ENCODE measurements at places on chromosomes 1 and 21.

GRCh38 chr1:165276314-165276713, 80.2 kb downstream of the LMX1A start:
- no peak for DNase-seq

- no peak for DNase-seq
Observed at GRCh38 chr21:20257052-20257740, 741.0 kb upstream of the NCAM2 start.

- DNase-seq: no peak
Observed at GRCh38 chr1:22184892-22185612, 42.2 kb upstream of the WNT4 start.

DNA sequence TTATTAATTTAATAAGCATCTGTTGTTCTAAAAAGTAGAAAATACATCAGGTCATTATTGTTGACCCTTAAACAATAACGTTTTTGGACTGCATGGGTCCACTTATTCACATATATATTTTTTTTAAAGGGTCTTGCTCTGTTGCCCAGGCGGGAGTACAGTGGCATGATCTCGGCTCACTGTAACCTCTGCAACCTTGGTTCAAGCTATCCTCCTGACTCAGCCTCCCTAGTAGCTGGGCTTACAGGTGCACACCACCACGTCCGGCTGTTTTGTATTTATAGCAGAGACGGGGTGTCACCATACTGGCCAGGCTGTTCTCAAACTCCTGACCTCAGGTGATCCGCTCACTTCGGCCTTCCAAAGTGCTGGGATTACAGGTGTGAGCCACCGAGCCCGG, 53.0 kb downstream of the DAP3 start:
- no peak for DNase-seq

DNA sequence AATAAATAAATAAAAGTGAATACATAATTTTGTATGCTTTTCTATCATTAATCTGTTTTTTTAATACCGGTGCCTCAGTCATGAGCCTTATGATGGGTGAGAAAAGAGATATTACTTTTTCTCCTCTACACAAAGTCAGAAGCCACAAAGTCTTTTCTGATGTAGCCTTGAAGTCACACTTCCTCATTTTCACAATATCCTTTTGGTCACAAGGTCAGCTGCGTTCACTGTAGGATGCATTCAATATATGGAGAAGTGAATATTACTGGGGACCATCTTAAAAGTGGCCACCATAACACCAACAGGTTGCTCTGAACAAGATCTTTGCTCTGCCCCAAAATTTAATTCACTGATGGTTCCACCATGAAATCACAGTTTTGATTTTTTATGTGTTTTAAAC, 83.3 kb upstream of the TNR start:
- DNase-seq: peak; percentile 21

GRCh38 chr21:18340387-18340942, 63.1 kb downstream of the TMPRSS15 start:
- no peak for DNase-seq

DNA sequence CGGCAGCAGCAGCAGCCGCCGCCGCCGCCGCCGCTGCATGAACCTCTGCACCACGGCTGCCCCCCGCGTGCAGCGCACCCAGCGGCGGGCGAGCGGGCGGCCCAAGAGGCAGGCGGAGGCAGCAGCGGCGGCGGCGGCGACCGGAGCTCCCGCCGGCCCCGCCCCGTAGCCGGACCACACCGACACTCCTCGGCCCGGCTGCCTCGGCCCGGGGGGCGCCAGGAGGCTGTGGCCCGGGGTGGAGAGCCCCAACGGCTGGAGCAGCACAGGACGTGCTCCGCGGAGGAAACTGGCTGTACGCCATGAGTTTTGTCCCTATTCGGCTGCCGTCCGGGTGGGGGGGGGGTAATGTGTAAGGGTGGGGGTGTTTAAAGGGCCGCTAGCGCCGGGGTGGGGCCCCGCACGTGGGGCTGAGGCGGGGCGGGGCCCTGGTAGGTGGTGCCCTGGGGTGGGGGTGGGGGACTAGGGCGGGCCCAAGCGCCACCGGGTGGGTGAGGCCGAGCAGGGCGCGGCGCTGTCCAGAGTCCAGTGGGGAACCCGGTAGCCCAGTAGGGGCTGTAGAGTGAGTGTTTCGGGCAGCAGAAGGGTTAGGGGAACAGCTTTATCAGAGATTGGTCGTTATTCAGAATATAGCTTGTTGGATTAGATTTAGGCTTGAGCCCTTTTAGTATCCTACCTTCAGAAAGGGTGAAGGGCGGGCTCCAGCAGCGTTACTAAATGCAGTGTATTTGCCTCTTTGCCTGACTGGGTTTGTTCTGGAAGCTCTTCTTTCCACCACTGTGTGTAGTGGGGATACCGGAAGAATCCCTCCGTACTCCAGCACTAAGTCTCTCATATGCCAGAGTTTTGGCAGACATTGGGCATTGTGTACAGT, at the start of gene FAM78B:
Gene FAM78B (minus strand): TSS at position 304 of the 874 bp plus-strand sequence. CDS start 753 bp downstream, outside the sequence.
- no peak for DNase-seq

- no peak for DNase-seq
Observed at GRCh38 chr1:192557841-192558595, 17.6 kb upstream of the RGS1 start.

- no peak for DNase-seq
Observed at GRCh38 chr1:156502391-156502893, 1.9 kb upstream of the MEF2D start.

DNA sequence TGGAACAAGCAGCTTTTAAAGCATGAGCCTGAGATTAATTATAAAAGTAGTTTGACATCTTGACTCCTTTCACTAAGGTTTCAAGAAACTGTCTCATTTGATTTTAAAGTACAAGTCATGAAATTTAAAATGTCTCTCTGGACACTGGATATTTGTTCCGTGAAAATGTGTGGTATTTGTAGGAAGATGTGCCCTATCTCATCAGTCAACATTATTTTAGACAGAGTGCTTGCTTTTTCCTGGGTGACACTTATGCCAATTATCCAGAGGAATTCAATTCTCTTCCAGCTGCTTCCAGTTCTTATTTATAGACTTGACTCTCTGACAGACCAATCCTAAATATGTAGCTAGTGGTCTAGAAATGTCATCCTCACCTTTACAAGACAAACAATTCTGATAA, 300.4 kb downstream of the PLA2G4A start:
- no peak for DNase-seq

All from GF-D8 (cell line).